Mucosa of gallbladder (tissue), 1 donor: ENCODE measurements at places on chromosomes 7 and 10. TPM values are rescaled to one million over a fixed set of nuclear protein-coding genes. Genes with fewer than 3 reads are reported as not detected.
A peak's percentile ranks its signal among the peaks of the same experiment; 100 is the strongest.

The LIPN gene
- not detected for total RNA-seq

The ITGA8 gene
- total RNA-seq = 2.4 TPM

The ASB10 gene
- total RNA-seq = not detected

GRCh38 chr7:148702876-148703670 is 4.4 kb downstream of the CUL1 start:
- no peak for DNase-seq

- DNase-seq = no peak
Observed at GRCh38 chr10:92544296-92544695, 29.6 kb downstream of the IDE start.

DNA sequence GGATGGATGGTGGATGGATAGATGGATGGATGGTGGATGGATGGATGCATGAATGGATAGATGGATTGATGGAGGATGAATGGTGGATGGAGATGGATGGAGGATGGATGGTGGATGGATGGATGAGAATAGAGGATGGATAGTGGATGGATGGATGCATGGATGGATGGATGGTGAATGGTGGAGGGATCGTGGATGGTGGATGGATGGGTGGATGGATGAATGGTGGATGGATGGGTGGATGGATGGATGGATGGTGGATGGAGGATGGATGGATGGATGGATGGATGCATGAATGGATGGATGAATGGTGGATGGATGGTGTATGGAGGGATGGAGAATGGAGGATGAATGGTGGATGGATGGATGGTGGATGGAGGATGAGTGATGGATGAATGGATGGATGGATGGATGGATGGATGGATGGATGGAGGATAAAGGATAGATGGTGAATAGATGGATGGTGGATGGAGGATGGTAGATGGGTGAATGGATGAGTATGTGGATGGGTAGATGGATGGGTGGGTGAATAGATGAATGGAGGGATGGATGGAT is 76.3 kb downstream of the PDGFA start:
- DNase-seq = no peak

DNA sequence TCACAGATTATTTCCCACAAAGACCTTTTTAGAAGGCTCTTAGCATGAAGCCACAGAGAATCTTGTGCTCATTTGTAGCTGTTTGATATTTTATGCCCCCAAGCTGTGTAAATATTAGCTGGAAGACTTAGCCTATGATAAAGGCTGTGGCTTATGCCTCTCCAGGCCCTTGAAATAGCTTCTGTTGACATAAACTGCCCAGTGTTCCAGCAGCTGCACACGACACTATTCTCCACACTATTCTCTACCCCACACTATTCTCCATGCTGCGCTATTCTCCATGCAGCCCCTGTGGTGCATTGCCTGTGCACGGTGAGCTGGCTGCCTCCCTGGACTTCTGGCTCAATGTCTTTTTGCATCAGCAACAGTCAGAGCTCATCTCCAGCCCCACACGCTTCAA is 13.1 kb downstream of the DDC start:
- DNase-seq = no peak

The CPA2 gene
- total RNA-seq = 3.3 TPM

The ANKRD30A gene
- not detected for total RNA-seq

GRCh38 chr10:5547931-5548660 is 23.3 kb downstream of the CALML3 start:
- peak; percentile 33 for DNase-seq

The CASP2 gene
- 38.7 TPM for total RNA-seq

DNA sequence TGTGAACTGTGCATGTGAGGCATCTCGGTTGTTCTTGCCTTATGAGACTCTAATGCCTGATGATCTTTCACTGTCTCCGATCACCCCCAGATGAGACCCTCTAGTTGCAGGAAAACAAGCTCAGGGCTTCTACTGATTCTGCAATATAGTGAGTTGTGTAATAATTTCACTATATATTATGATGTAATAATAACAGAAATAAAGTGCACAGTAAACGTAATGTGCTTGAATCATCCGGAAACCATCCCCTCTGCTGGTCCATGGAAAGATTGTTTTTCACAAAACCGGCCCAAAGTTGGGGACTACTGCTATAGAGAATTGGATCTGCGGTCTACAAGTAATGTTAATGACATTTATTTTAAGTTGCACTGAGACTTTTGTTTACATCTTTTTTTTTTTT is 126.7 kb downstream of the TPST1 start:
- no peak for DNase-seq

DNA sequence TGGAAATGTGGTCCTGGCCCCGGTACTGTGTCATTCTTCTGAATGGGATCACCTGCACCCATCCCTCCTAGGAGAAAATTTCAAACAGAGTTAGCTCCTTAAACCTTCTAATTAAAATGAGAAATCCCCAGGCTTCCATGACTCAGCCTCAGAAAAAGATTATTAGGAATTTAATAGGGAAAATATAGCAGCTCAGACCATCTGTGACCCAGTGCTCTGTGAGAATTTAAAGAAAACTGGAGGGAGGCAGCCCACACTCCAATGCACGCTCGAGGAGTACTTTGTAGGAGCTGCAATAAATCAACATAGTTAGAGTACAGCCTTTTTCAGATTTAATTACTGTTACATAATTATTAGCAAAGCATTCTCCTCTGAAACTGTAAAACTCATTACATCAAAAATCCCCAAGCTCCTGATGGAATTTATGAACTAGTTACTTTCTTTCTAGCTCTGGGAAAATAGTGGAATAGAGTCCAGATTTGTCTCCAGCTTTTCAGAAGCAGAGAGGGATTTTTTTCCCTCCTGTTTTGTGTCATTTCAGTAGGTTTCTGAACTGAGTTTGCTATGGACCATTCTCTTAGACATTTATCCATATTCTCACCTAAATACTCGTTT is 30.1 kb downstream of the NEUROD6 start:
- no peak for DNase-seq

DNA sequence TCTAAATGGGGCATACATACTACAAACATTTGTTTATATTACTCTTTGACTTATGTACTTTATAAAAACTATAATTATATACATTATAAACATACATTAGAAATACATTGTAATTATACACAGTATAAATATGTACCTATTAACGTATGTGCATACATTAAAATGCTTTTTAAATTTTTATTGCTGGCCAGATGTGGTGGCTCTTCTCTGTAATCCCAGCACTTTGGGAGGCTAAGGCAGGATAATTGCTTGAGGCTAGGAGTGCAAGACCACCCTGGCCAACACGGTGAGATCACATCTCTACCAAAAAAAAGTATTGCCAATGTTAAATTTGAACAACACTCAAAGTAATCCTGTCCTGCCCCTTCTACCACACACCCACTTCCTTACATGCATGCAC is 1037.0 kb downstream of the GRM8 start:
- DNase-seq = no peak

The PYROXD2 gene
- 23.1 TPM for total RNA-seq

- DNase-seq = no peak
Observed at GRCh38 chr7:122143376-122143750, 686 bp downstream of the AASS start.
